ENCODE measurements at places on chromosomes 6 and 20. TPM values are rescaled to one million over a fixed set of nuclear protein-coding genes. Genes with fewer than 3 reads are reported as not detected.

Gene PLN
- polyA plus RNA-seq, result 0.44 TPM

DNA sequence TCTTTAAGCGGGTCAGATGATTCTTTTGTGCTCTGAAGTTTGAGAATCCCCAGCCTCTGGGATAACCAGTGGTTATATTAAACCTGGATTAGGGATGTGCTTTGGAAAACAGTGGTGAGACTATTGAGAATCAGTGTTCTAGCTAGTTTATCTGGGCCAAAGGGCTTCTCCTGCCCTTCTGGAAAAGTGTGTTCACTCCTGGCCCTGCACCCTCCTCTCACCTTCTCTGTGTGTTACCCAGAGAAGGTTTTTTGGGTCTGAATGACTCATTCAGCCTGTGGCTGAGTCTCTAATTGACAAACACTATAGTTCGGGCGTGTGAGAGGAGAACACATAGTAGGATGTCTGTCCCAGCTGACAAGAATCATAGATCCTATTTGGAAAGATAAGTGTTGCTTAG, 66.7 kb downstream of the LRRC1 start:
- H3K27ac ChIP-seq, result no peak overlapping the region
- no peak overlapping the region for H3K4me3 ChIP-seq
- H3K4me1 ChIP-seq, result no peaks in the 10 kb centered on the region
- DNase-seq, result no peak
- H3K36me3 ChIP-seq, result no peaks in the 10 kb centered on the region
- peaks cover 2% of the 10 kb centered on the region for H3K27me3 ChIP-seq

Gene PPP1R14C
- 0.42 TPM for polyA plus RNA-seq

DNA sequence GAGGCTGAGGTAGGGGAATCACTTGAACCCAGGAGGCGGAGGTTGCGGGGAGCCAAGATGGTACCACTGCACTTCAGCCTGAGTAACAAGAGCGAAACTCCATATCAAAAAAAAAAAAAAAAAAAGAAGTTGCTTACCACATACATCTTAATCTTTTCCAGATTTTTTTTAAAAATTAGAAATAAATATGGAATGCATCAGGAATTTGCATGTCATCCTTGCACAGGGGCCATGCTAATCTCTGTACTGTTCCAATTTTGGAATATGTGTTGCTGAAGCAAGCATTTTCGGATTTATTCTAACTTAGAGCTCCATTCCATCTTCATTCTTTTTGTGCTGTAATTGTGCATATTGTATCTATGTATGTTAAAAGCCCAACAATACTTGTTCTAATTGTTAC, 62.5 kb downstream of the TRPC4AP start:
- no peaks in the 10 kb centered on the region for H3K4me1 ChIP-seq
- no peaks in the 10 kb centered on the region for H3K27me3 ChIP-seq
- H3K27ac ChIP-seq, result no peak overlapping the region
- DNase-seq, result no peak
- H3K4me3 ChIP-seq, result no peak overlapping the region

Gene SLX4IP
- polyA plus RNA-seq, result 11.0 TPM

DNA sequence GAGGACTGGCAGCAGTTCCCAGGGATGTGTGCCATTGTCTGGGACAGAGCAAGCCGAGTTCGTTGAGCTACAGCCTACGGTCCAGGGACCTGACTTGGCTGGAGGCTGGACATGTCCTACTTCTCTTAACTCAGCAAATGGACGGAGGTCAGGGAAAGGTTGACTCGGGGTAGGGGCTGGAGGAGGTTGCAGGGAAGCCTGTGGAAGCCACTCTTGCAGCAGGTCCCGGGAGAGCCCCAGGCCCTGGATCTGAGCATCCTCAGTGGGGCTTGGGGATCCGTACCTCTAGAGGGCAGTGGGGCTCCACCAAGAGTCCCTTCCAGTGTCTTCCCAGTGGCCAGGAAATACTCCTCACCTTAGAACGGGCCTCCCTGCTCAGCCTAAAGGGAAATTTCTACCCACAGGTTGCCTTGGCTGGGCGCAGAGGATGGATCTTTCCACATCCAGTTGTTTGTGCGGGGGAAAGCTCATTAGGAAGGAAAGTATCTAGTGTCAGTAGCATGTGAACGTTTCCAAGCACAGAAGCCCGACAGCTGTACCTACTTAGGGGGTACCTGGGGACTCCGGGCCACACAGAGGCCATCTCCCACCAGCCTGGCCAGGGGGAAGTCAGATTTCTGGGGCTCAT, 170.2 kb downstream of the NFATC2 start:
- no peaks in the 10 kb centered on the region for H3K27me3 ChIP-seq
- H3K4me3 ChIP-seq, result no peak overlapping the region
- no peaks in the 10 kb centered on the region for H3K4me1 ChIP-seq
- DNase-seq, result no peak
- no peak overlapping the region for H3K27ac ChIP-seq

Gene ZSWIM1
- 9.9 TPM for polyA plus RNA-seq

DNA sequence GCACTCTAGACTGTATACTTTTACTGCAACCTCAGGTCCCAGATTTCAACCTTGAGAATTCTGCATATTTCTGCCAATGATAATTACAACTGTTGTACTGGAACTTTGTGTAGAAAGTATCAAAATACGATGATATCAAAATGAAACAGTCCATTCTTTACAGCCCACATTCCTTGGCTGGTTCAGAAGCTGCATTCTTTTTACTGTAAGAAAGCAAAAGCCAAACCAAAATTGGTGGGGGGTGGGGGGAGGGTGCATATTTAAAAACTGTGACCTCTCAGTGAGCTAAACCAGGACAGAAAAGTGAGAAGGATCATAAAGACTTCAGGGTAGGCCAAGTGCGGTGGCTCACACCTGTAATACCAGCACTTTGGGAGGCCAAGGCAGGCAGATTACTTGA, 41.8 kb upstream of the UBR2 start:
- H3K4me3 ChIP-seq, result no peak overlapping the region
- H3K27me3 ChIP-seq, result no peaks in the 10 kb centered on the region
- peaks cover 15% of the 10 kb centered on the region for H3K4me1 ChIP-seq
- no peak for DNase-seq
- H3K27ac ChIP-seq, result no peak overlapping the region

DNA sequence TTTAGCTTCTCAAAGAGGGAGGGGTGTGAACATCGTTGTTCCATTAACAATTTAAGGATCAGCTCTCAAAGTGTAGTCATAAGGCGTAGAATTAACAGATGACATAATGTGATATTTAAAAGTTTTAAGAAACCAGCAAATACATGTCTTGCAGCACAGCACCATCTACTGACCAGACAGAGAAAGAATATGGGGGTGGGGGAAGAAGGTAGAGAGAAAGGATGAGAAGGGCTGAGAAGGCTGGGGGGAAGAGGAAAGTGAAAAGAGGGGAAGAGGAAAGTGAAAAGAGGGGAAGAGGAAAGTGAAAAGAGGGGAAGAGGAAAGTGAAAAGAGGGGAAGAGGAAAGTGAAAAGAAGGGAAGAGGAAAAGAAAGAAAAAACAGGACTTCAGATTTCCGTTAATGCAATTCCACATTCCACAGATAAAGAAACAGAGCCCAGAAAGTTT, 80.9 kb downstream of the HAO1 start:
- peak; percentile 8 for DNase-seq
- no peak overlapping the region for H3K4me3 ChIP-seq
- no peaks in the 10 kb centered on the region for H3K27me3 ChIP-seq
- no peaks in the 10 kb centered on the region for H3K4me1 ChIP-seq

Measured in GM12878 (cell line).